ENCODE measurements at places on chromosomes 1 and 21.

GRCh38 chr1:226988334-226988666 lies 48.2 kb downstream of the COQ8A start:
- DNase-seq, result no peak

- DNase-seq, result peak; percentile 90
These were observed 6.6 kb upstream of the SMIM12 start for GRCh38 chr1:34865981-34866761.

GRCh38 chr21:42414928-42415769 lies 11.4 kb downstream of the UBASH3A start:
- DNase-seq, result peak; percentile 68

GRCh38 chr1:34697818-34698217 lies 57.0 kb upstream of the GJB5 start:
- DNase-seq, result no peak

DNA sequence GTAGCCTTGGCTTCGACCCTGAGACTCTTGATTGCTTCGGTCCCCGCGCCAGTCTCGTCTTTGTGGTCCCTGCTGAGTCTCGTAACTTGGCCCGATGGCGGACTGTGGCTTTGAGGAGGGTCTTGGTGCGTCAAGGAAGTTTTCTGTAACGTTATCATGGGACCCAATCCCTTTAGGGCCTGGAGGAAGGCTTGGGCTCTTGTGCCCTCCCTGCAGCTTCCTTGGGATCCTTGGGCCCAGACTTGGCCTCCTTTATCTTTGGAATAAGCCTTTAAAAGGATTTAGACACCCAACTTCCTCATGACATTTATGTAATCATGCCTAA lies 371 bp downstream of the ZMPSTE24 start:
- DNase-seq, result no peak

DNA sequence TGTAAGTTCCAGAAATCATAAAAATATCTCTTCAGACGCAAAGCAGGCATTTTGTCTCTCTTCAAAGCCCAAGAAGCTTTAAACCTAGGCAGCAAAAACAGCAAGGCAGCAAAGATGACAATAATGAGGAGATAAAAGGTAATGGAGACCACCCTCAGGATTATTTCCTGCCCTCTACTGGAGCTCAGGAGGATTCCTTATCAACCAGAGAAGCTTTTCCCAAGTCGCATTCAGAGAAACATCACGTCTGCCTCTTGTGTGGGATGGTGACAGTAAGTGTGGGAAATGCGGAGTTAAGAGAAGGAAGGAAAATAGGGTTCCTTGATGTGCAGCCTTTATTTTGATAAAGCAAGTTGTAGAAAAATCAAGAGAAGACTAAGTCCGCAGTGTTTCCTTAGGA lies 365.8 kb downstream of the RGS7 start:
- DNase-seq, result no peak

DNA sequence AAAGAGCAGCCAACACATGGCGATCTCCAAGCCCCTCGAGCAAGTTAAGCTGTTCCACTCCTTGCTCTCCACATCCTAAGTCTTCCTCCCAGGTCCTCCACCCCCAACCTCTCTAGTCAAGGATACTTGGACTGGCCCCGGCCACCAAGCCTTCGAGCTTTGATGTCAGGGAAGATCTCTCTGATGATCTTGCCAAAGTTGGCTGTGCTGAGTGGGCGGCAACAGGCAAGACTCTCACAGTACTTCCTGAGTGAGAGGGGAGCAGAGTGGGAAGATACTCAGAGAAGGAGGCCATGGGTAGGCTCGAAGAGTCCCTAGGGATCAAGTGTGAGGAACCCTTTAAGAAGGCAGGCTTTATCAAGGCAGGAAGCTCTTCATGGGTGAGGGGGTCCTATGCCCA lies 2.8 kb downstream of the RFX5 start:
- no peak for DNase-seq

DNA sequence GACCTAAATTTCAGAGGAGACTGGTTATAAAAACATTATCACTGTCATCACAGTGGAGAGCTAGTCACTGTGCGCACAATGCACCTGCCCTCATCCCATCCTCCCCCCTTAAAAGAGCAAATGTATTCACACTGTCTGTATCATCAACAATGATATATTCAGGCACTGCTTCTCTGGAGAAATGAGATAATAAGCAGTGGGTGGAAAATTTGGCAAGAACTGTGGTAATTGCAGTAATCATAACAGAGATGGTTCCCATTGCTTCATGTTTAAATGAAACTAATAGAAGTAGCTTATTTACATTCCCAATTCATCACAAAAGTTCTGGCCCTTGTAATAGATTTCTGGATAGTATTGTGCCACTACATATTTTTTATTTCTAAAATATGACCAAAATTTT lies 867.4 kb upstream of the ADGRL2 start:
- no peak for DNase-seq

DNA sequence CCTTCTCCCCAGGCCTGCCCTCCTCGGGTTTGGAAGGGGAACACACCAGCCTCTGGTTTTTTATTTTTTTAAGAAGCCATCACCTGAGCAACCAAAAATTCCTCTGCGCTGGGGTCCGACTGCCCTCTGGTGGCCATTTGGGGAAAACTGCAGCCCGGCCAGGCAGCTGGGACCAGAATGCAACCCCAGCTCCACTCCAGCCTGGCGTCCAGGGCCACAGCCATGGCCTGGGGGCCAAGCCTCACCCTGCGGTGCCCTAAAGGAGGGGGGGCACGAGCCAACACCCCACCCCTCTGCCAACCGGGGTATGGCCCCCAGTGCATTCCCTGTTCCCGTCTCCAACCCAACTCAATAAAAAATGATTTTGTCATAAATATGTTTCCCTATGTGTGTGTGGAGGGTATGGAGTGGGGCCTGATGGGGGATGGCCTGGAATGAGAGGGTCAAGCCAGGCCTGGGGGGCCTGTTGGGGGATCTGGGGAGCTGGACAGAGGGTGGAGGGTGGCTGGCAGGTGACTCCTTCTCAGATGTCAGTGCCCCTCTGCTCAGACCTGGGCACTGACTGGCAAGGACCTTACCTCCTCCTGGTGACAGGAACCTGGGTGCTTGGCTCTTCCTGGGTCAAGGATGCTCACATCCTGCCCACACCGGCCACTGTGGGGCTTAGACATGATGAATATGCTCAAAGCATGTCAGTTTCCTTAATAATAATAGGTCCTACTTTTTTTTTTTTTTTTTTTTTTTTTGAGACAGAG lies 3.2 kb downstream of the GPR3 start:
- peak; percentile 63 for DNase-seq

DNA sequence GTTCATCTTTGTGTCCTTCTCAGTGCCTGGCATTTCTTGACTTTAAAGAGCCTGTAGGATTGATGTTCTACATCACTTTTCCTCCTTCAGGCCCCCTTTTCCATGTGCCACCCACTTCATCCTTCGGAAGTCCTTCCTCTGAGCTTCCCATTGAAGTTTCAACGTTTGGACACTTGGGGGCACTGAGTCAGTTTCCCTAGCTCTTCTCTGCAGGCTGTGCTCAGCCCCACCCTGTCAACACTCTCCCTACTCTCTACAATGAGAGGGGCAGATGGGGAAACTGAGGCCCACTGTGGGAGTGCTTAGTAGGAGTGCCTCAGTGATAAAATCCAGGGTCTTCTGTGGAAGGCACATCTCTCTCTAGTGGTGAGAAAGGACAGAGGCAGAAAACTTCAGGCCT lies 11.9 kb downstream of the KCNJ10 start:
- no peak for DNase-seq

DNA sequence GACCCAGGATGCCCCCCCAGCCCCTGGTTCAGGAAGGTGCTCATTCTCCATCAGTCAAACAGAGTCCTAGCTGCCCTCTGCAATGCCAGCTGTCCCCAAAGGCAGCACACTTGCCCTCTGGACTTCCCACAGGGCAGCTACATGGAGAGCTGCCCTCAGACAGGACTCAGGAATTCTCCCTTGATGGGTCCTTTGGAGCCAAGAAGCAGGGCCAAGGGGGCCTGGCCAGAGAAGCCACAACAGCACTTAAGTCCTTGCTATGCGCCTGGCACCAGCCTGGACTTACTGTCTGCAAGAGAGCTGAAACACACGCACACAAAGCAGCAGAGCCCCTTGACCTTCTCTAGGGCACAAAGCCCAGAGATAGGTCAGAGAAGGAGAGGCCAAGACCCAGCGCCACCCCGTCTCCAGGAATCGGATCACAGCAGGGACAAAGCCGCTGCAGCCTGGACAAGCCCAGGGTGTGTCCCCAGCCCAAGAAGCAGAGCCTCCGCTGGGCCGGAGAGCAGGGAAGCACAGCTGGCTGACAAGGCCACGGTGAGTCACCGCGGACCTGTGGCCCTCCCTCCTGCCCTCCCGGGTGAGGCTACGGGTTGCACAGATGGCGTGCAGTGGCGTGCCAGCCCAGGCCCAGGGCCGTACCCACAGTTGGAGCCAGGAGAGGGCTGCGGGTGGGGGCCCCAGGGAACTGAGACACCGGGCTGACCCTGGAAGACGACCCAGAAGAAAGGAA lies 1.7 kb downstream of the WNT9A start:
- peak; percentile 98 for DNase-seq

GRCh38 chr1:66434096-66434495 lies 99.9 kb upstream of the SGIP1 start:
- DNase-seq, result no peak

GRCh38 chr1:193069748-193070385 lies 10.5 kb downstream of the RO60 start:
- DNase-seq, result no peak

DNA sequence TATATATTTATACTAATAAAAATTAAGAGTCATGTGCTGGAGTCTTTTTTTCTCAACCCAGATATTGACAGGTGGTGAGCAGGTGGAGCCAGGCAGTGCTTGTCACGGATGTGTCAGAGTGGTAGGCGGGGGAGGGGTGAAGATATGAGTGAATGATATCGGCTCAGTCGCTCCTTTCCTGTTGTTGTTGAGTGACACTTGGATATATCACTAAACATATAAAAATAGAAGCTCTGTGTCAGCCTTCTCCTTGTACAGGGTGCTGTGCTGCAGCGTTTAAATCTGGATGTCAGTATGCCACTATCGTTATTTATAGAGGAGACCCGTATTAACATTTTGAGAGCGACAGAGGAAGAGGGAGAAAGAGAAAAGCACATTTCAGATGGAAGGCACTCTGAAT lies 339.6 kb downstream of the NUF2 start:
- no peak for DNase-seq

DNA sequence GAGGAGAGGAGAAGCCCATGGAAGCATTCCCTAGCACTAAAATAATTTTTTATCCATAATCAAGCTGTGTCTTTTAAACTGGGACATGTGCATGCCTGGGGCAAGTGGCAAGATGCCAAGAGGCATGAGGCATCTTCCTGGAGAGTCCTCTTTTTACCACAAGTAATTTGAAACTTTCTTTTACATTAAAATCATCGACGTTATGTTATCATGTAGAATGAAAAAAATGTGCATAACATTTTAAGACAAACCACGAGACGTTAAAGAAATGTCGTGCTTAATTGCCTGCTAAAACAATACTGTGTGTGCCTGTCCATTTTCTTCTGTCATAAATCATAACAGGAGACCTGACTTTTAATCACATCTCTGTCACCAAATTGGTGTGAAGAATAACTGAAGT lies 1.5 kb downstream of the STYXL2 start:
- DNase-seq, result no peak

DNA sequence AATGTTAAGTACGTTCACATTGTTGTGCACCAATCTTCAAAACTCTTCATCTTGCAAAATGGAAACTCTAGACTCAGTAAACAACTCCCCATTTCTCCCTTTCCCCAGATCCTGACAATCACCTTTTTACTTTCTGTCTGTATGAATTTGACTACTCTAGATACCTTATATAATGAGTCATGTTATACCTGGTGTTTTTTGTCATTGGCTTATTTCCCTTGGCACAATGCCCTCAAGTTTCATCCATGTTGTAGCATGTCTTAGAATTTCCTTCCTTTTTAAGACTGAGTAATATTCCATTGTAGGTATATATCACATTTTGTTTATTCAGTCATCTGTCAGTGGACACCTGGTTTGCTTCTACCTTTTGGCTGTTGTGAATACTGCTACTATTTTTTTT lies 399.5 kb downstream of the LMO4 start:
- DNase-seq, result no peak

DNA sequence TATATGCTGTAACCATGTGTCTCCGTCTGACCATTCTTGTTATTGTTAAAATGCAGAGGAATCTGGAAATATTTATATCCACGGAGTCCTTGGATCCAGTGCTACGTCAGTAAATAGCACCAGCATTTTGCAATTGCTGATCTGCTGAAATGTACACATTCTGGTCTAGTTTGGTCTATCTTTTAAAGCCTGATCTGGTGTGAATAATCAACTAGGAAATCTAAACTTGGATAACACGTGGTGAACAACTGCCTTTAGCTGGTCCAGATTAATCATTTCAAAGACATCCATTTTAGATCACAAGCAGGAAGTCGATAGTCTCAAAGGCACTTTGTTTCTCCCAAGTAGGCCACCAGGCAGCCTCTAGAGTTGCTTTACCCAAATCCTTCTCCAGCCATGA lies 32.6 kb downstream of the PDPN start:
- no peak for DNase-seq

GRCh38 chr1:176141449-176141848 lies 65.6 kb downstream of the COP1 start:
- DNase-seq, result no peak

DNA sequence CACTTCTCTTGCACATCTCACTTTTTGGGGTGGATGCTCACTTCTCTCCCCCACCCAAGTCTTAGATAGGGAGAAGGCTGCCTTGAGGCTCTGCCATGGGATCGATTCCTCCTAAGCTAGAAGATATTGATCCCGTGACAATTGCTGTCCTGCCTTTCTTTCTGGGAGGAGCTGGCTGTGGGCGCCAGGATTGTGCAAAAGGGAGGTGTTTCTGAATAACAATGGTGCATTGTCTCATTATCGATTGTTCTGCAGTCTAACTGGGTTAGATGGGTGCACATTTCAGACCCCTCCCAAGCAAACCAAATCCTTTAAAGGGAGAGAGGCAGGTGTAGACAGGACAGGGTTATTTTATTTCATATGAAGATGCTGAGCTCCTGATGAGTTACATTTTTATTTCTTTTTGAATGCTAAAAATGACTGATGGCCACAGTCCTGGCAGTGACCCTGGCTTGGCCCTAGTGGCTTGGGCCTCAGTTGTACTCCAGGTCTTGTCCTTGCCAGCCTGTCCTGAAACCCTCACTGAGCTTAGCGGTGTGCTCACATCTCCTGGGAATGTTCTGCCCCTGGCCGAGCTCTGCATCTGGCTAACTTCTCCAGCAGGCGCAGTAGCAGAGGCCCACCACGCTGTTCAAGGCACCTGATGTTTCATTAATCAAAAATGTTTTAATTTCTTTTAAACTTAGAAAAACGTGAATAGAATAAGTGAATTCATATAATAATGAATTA lies 99.0 kb upstream of the KAZN start:
- no peak for DNase-seq

DNA sequence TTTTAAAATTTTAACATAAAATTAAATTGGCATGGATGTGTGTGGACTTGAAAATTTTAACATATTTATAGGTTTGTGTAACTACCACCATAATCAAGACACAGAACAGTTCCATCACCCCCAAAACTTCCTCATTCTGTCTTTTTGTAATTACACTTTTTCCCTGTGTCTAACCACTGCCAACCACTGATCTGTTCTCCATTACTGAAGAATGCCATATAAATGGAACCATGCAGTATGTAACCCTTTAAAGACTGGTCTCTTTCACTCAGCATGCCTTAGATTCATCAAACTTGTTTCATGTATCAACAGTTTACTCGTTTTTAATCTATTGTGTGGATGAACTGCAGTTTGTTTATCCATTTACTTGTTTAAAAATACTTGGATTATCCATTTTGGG lies 13.0 kb upstream of the AHCYL1 start:
- no peak for DNase-seq
